ENCODE measurements at places on chromosomes 7 and 10. TPM values are rescaled to one million over a fixed set of nuclear protein-coding genes. Genes with fewer than 3 reads are reported as not detected.

The MBLAC1 gene
- total RNA-seq: 0.52 TPM

The PCGF6 gene
- total RNA-seq: 12.0 TPM

The SPDYE3 gene
- not detected for total RNA-seq

DNA sequence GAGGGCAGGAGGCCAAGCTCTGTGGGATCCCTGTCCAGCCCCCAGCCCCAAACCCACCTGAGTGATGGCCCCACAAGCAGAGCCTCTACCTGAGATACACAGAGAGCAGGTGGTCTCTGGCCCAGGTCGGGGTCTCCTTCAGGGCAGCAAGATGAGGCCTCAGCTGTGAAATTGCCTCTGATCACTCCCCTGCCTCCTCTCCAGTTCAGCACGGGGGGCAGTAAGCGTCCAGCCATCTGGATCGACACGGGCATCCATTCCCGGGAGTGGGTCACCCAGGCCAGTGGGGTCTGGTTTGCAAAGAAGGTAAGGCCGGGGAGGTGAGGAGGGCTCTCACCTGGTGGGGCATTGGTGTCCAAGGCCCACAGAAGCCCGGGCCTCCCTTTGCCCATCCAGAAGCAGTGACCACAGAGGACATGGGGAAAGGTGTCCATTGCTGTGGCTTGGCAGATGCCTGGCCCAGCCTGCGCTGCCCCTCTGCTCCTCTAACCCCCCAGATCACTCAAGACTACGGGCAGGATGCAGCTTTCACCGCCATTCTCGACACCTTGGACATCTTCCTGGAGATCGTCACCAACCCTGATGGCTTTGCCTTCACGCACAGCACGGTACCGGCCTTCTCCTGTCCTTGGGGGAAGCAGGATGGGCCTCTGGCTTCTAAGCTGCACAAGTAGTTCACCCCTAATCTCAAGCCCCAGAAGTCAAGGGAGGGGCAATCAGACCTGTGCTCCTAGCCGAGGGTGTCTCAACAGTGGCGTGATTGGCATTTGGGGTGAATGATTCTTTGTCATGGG lies 3.1 kb downstream of the CPA1 start:
- DNase-seq: no peak

DNA sequence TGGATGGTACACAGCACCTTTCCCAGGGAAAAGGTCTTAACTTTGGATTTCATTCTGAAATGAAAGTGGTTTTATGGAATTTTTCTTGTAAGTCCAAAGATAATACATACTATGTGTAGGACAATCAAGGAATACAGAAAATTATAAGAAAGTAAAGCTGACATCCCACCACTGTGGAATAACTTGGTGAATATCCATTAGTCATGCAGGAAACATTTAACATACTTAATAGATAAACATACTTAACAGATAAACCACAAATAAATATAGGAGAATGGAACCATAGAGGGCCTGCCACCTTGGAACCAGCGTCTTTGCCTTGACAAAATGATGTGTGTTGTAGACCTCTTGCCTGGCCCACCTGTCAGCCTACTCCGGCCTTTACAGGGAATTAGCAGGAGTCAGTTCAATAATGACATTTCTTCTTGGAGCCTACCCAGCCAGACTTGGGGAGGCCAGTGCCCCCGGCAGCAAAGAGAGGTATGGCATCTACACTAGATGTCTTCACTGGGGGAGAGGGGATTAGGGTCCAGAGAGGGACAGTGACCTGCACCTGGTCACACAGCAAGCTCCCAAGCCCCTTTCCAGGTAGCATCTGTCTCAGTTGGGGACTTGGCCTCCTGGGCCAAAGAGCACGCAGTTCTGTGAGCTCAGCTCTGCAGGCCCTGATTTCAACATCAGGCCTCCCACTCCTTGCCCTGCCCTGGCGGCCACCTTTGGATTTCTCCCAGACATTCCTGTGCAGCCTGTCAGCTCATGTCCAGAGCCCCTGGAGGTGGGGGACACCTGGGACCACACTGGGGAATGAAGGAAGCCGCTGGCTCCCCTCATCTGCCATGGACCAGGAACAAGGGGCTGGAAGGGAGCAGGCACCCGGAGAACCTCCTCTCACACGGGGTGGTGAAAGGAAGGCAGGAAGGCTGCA lies 112.6 kb upstream of the PPIF start:
- DNase-seq: no peak

DNA sequence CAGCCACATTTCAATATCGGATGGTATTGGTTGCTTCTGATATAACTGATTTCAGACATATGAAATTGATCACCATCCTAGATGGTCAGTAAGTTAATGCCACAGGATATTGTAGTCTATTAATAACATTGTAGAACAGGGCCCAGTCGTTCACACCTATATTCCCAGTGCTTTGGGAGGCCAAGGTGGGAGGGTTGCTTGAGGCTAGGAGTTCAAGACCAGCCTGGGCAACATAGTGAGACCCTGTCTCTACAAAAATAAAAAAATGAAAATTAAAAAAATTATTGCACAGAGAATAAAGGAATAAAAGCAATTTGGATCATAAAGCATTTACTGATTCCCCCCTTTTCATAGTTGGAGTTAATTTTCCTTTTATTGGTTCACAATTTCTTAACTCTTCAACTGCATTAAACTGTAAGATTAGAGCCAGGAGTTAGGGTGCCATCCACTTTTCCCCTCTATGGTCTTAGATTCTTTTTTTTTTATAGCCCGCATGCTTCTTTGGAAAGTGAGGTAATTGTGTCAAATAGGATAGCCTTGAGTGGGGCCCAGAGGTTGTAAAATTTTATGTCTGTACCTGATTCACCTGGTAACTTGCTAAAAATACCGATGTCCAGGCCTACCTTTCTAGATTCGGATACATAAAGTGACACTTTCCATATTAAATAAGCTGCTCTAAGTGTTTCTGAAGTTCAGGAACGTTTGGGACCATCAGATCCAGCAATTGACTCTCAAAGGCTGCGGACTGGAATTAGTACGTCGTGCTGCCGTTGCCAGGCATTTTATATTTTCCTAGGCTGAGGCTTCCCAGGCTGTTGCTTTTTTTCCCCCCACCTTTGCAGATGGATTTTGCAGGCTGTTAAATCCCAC lies 24.7 kb downstream of the ADK start:
- DNase-seq: no peak

DNA sequence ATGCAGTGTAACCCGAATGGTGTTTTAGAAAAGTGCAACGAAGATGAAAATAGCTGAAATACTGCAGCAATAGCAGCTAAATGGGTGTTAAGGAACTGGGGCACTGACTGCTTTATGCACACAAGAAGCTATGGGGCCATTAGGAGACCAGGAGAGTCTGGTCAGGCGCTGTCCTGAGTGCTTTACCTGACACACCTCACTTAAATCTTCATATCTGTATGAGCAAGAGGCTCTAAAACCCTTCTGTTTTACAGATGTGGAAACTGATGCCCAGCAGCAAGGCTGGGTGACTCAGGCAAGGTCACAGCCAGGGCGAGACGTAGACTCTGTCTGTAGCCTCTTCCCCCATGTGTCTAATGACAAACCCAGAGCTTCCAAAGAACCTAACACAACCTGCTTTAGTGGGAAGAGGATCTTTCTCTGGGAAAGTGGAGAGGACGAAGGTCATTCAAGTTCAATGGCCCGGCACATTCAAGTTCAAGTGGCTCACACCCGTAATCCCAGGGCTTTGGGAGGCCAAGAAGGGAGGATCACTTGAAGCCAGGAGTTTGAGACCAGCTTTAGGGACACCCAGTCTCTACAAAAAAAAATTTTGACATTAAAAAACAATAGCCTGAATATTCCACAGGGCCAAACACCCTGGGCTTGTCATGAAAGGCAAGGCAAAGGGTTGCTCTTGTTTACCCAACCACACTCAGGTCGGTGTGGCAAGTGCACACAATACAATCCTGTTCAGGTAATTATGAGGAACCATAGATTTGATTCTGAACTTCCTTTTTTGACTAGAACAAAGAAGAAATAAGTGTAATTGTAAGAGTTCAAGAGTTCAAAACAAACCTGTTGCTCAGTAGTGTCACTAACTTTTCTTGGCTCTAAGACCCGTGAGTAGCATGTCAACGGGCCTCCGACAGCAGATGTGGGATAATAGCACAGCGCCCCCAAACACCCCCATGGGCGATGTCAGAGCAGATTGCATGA lies 53.7 kb upstream of the KLF6 start:
- DNase-seq: no peak

Measured in H4 (cell line).